ENCODE measurements at places on chromosomes 5 and 9. TPM values are rescaled to one million over a fixed set of nuclear protein-coding genes. Genes with fewer than 3 reads are reported as not detected.

The CCL28 gene
- 9.8 TPM for polyA plus RNA-seq

The ACTL7B gene
- polyA plus RNA-seq, result not detected

The PCDHA12 gene
- not detected for polyA plus RNA-seq

The POLR3G gene
- polyA plus RNA-seq, result 0.87 TPM

The DNAJC21 gene
- polyA plus RNA-seq, result 19.6 TPM

The IFNA21 gene
- polyA plus RNA-seq, result not detected

The FOXD4 gene
- polyA plus RNA-seq, result 0.09 TPM

The HMMR gene
- polyA plus RNA-seq, result not detected

Measured in naive thymus-derived CD4-positive, alpha-beta T cell (primary cell).